ENCODE measurements at places on chromosomes 3 and 15. TPM values are rescaled to one million over a fixed set of nuclear protein-coding genes. Genes with fewer than 3 reads are reported as not detected.
A peak's percentile ranks its signal among the peaks of the same experiment; 100 is the strongest.

DNA sequence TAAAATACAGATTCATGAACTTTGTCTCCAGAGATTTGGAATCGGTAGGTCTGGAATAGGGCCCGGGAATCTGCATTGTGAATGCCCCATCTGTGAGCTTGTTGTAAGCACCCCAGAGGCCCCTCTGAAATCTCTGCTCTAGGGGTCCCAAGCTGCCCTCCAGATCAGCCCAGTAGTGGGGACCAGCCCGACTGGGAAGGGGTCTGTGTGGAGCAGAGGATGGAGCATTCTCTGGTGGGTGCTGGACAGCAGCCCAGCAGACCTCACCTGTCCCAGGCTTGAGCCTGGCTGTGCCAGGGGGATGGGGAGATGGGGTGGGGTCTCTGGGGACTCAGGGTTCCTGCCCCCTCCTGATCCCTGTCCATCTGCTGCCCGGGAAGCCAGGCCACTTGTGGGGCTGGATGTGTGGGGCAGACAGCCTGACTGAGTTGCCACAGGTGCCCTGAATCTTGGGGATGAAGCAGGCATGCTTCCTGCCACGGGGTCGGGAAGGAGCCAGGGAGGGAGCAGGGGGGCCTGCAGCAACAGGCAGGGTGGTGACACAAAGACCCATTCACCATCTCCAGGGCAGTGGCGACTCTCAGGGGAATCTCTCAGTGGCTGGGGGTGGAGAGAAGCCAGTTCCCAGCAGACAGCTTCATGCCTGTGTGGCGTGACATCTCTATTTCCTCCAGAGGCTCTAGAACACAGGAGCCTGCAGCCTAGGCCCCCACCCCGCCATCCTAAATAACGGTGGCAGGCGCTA lies 99.3 kb downstream of the WNT7A start:
- no peak for DNase-seq

- peak; percentile 49 for DNase-seq
Measured at GRCh38 chr3:52532838-52533622, 627 bp downstream of the NT5DC2 start.

DNA sequence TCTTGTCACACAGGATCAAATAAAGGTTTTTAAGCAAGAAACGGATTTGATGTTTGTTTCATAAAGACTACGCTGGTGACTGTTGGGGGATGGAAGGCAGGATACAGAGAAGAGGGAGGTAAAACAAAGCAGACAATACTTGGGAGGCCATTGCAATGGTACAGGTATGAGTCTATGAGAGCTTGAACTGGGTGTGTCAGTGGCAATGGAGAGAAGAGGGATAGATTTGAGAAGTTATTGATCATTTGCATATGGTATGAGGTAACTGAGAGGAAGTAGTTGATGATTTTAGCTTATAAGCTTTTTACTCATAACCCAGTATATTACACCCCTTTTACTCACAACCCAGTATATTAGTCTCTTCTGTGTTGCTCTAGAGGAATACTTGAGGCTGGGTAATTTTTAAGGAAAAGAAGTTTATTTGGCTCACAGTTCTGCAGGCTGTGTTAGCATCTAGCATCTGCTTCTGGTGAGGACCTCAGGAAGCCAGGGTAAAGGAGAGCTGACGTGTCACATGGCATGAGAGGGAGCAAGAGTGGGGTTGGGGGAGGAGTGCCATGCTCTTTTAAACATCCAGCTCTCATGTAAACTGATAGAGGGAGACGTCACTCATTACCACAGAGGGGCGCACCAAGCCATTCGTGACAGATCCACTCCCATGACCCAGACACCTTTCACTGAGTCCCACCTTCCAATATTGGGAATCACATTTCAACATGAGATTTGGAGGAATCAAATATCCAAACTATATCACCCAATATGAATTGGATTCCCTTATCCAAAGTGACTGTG lies 153.9 kb downstream of the VPS8 start:
- DNase-seq: no peak

GRCh38 chr3:109806929-109807328 lies 469.6 kb upstream of the DPPA4 start:
- no peak for DNase-seq

DNA sequence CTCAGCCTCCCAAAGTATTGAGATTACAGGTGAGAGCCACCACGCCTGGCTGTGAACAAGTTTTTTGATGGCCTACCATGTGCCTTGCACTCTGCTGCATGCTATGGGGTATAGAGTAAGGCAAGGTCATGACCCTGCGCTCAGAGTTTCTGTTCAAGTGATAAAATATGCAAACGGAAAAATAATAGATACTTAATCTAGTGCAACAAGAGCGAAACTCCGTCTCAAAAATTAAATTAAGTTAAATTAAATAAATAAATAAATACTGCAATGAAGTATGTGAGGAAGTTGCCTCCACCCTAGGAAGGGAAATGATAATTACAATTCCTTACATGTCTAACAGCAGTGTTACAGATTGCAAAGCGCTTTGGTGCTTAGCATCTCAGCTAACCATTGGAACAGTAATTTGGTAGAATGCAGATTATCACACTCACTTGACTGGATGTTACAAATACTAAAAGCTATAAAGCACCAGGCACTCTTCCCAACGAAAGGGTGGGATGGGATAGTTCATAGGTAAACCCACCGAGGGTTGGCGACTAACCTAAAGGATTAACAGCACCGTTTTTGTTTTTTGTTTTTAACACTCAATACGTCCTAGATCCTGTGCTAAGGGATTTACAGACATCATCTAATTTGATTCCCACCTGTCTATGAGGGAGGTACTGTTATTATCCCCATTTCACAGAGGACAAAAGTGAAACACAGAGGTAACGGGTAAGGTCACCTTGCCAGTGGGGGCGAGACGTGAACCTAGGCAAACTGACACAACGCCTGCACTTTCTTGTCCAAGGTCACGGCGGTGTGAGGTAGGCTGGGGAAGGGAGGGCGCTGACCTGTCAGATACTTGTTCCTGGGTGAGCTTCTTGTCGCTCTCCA lies 793 bp upstream of the FANCD2 start:
- no peak for DNase-seq

DNA sequence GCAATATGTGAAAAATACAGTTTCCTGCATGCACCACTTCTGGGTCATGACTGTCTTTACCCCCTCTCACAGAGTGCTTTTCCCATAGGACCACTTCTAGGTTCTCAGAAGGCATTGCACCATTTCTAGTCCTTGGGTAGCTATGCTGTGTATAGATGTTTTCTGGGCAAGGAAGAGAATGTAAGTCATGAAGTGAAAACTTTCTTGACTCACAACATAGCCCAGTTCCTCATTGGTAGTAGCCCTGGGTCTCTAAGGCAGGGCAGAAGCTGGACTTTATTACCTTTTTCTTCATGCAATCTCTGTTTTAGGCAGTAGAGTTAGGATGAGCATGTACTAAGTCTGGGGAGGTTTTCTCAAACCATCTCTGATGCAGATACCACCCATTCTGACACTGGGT lies 203.1 kb downstream of the EPHB1 start:
- DNase-seq: no peak

DNA sequence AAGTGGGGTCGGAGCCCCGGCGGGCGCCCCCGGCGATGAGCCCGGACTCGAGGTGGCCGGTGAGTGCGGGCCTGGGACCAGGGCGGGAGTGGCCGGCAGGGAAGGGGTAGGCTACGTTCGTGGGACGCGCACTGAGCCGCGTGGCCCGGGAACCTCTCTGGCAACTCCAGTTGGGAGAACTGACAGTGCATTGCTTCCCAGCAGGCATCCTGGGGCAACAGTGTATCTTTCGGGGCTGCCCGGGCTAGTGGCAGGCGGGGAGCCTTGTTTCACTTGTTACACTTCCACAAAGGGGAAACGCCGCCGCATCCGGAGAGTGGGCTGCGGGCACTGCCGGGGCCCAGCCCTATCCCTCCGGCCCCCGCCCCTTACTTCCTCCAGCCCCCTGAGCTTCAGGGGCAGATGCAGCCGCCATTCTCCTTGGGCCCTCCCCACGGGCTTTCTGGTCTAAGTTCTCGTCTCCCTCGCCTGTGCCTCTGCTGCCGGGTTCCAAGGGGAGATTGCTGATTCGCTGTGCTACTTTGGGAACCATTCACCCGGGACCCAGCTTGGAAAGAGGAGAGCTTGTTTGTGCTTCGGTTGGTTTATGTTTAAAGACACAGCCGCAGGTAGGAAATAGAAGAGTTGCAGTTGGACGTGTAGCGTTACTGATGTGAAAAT lies 675 bp downstream of the BRPF1 start:
- no peak for DNase-seq

Gene ZNF860
- total RNA-seq: not detected

GRCh38 chr3:39550354-39551051 lies 83.0 kb downstream of the MOBP start:
- DNase-seq: no peak

Gene GPR149
- not detected for total RNA-seq

GRCh38 chr15:41085029-41085428 lies 31.1 kb downstream of the INO80 start:
- DNase-seq: no peak

Gene GOLGA8S
- total RNA-seq: 0.35 TPM

DNA sequence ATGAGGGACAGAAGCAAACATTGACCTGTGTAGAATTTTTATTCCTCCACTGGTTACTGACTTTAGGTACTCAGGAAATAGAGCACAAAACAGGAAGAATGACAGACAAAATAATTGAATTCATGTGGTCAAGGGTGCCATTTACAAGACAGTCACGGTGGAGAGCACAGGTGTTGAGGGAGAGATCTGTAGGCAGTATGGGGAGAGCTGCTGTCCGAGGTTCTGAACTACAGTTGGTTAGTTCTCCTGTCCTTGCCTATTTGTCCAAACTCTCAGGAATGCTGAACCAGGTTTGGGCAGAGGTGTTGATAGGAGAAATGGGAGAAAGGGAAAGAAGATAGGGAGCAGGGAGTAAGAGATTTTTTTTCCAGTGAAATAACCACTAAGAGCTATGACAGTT lies 178.5 kb upstream of the ZBTB20 start:
- no peak for DNase-seq

GRCh38 chr15:80201256-80202015 lies 48.6 kb downstream of the FAH start:
- DNase-seq: no peak

Gene ADAMTS17
- total RNA-seq: 22.4 TPM

DNA sequence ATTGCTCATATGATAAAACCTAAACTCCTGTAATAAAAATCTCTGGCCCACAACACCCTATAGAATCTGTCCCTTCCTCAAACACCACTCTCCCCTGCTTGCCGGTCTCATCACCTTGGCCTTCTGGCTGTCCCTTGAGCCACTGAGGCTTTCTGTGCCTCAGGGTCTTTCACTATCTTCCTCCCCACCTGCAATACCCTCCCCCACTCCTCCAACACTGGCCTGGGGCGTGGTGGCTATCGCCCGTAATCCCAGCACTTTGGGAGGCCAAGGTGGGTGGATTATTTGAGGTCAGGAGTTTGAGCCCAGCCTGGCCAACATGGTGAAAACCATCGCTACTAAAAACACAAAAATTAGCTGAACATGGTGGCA lies 3.3 kb upstream of the CSK start:
- DNase-seq: no peak

Gene UBA7
- total RNA-seq: 33.2 TPM

- DNase-seq: no peak
Measured at GRCh38 chr3:165133188-165133899, 55.0 kb upstream of the SI start.

DNA sequence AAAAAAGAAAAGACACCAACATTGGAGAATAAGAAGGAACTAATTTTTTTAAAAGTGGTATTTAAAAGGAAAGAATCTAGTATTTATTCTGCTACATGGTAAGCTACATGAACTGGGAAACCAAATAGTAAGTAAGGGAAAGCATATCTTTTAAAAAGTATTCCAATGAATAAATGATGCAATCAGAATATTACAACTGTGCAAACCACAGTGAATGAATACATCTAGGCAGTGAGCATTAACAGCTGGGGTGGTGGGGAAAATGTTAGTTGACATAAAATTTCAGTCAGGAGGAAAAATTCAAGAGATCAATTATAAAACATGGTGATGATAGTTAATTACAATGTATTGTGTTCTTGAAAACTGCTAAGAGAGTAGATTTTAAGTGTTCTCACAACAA lies 16.9 kb downstream of the ICE2 start:
- DNase-seq: no peak

GRCh38 chr15:96860741-96861140 lies 530.2 kb downstream of the NR2F2 start:
- no peak for DNase-seq

GRCh38 chr15:45187894-45188830 lies at the start of gene SHF:
TSS of gene SHF (minus strand) at chr15:45187966. CDS start at chr15:45187951, 15 bp downstream.
- no peak for DNase-seq

Gene PLD1
- 15.2 TPM for total RNA-seq

- no peak for DNase-seq
Measured at GRCh38 chr3:143881095-143881494, 32.8 kb upstream of the SLC9A9 start.

DNA sequence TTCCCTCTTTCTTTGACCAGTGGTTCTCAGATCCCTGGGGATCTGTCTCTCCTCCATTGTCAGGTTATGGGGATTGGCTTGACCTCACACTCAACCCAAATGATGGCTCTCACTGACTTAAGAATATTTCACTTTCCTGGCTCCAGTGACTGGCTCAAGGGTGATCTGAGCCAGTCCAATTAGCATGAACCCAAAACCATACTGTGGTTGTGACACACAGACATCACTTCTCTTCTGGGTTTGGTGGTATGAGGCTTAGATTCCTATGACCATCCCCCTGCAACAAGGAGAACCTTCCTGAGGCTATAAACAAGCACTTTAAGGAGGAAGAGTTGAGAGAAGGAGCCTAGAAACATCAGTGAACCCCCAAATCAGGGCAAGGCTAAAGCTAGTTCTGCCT lies 85.8 kb downstream of the KCNAB1 start:
- no peak for DNase-seq

DNA sequence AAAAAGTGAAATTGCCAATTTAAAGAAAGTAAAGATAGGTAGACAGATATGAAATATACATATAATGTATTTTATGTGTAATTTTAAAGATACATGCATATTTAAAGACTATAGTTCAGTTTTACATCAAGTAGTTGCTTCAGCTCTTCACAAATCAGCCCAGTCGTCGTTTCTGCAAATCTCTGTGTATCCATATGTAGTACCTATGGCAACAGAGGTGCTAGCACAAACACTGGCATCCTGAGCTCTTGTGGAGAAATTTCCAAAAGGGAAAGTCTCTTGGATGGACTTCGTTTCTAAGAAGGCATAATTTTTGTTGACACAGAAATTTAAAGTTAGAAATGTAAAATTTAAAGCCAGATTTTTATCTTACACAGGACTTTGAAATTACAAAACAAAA lies 1284.7 kb downstream of the ROBO1 start:
- DNase-seq: no peak

DNA sequence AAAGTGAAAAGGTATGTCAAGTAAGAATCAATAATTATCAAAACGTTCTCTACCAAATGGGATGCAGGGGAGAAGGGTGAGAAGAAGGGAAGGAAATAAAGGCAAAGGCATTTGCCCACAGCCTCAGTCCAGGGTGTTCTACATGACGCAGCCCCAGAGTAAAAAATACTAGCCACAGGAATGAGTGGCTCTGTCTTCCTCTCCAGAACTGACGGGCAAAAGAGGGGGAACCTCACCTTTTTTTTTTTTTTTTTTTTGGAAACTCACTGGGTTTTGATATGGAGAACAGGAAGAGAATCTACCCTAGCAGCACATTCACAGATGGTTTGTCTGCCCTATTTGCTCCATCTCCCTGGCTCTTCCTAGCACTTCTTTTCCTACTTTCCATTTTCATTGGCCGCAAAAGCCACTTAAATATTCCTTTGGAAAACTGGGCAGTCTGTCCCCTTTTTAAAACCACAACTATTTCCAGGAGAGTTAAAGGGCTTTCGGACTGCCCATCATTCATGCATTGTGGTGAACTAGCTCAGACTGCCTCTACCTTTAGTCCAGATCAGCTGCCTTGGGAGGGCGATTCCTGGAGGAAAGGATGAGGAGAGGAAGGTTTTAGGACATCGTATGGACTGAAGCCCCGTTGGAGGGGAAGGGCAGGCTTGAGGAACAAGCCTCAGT lies 28.2 kb downstream of the B3GNT5 start:
- DNase-seq: no peak
